ENCODE measurements at places on chromosomes 4 and X.

GRCh38 chrX:10750581-10750980 lies 130.2 kb upstream of the MID1 start:
- no peak for DNase-seq

DNA sequence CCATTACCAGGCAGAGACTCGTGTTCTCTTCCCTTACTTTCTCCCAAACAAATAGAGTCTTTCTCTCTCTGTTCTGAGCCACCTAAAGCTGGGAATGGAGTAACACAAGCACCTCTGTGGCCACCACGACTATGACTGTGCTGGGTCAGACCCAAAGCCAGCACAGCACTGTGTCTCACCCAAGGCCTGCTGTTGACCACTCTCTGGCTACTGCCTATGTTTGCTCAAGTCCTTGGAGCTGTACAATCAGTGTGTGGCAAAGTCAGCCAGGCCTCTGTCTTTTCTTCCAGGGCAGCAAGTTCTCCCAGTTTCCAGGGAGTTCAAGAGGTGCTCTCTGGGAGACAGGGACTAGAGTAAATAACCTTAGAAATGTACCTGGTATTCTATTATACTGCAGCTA lies 239.4 kb downstream of the FAM47A start:
- DNase-seq, result no peak

DNA sequence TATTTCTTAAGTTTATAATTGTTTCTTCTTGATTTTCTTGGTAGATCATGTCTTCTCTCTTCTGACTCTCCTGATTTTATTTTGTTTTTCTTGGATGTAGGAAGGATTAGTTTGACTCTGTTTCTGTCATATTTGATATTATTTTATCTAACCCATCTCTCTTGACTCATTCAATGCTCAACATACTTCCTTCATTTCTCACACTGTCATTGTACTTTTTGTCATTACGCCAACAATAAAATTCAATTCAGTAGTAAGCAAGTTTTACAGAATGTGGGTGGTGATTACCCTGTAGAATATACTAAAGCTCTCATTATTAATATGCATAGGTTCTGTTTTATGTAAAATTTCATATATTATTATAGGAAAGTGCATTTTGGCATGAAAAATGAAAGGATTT lies 1303.0 kb upstream of the AGA start:
- no peak for DNase-seq

DNA sequence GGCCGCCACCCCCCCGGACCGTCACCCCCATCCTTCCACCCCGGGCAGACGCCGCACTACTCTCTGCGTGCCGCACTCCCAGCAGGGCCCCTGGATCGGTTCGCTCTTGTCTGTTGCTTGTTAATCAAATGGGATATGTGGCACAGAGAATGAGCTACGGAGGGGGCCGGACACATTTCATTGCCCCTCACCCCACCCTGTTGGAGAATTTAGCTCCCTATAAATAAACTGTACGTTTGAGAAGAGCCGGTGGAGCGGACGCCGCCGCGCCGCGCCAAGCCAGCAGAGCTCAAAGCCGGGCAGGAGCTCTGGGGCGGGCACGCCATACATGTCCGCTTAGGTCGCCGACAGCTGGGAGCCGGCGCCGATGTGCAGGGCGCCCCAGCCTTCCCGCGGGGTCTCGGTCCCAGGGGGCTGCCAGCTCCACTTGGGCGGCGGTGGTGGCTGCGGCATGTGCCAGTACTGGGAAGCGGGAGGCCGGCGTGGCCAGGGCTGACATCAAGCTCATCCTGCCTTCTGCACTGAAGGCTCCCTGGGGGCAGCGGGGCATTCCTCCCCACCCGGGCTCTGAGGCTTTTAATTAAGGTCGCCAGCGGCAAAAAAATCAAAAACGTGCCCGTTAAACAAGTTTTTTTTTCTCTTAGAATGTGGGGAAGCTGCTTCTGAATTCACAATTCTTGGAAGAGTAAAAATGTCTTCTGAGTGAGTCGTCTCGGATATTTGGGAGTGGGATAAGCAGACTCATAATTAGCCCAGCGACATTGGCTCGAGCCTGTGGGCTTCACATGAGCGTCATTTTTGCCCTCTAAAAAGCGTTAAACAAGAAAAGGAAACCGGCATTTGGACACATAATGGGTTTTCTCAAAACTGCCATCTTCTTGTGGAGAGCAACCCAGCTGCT lies 1.1 kb upstream of the PCDH19 start:
- no peak for DNase-seq

- no peak for DNase-seq
These were observed 46.0 kb downstream of the COQ2 start for GRCh38 chr4:83238393-83239248.

DNA sequence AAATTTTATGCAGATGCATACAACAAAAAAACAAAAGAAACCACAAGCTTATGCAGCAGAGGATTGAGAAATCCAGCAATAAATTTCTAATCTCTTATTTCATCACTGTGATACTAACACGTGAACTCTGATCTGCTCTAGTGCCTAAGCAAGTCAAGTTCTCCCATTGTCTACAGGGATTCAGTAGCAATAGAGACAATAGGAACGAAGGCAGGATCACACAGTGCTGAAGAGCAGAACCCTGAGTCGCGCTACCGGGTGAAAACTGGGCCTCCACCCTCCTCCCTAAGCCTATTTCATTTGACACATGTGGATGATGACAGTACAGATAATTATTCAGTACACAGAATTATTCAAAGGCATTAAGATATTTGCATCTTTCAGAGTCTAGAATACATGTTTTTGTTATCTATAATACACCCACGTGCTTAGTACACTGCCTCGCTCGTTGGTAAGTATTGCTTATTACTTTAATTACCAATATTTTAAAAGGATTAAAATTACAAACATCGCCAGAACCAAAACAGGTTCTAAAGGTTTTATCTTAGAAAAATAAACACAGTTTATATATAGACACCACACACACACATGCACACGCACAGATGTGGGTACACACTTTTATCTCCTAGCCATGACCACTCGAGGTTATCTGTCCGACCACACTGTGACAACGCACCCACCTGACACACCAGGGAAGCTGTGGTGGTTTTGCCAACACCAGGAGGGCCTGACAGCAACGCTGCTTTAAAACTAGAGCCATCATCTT lies 60.1 kb downstream of the RFC1 start:
- DNase-seq, result no peak

- DNase-seq, result no peak
These were observed 9.3 kb upstream of the TBC1D19 start for GRCh38 chr4:26574563-26574962.

DNA sequence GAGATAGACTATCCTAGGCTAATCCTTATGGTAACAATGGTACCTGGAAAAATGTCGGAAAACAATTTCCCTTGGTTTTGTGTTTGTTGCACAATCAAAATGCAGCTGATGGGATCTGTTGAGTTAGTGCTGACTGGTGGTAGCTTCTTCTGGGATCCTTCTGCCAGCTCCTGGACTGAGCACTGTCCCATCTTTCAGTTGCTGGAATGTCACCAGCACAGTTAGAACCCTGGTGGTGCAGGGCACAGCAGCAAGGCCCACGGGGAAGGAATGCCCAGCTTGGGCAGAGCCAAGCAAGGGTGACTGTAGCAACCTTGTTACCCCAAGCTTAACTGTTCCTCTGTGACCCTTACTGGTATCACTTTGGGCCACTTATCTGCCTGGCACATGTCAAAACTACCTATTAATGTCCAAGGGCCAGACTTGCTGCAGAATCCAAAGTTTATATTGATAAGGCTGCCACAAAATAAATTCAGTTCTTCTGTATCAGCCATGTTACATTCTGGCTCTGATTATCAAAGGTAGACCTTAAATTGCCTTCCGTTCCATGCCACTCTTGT lies 53.1 kb downstream of the GK start:
- no peak for DNase-seq

DNA sequence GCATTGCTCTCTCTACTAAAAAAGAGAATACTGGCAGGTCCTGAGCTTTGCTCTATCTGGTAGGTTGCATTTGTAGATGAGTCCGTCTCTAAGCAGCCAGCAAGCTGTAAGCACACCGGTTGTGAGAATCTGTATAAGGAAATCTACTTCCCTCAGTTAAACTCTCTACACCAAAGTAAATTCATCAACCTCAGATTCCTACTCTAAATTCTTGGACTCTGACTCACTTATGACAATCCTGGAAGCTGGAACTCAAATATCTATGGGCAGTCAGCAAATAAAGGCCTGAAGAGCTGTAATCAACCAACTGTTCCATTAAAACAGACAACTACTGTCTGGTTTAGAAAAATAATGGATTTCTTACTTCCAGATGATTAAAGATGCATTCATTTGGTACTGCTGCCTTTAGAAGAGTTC lies 37.9 kb downstream of the FAT1 start:
- DNase-seq, result no peak

DNA sequence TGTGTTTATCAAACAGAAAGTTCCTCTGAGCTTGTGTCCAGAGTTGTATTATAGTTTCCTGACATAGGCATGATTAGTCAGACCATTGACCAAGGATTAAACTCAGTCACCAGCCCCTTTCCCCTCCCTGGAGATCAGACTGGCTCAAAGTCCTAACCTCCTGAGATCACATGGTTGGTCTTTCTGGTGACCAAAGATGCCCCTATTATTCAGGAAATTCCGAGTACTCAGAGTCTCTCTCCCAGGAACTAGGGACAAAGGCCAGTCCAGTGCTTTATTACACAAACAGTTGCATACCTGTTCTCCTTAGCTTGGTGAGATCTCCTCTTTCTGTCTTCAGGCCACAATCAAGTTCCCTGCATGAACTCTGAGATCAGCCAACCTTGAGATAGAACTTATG lies 14.5 kb upstream of the ENPP6 start:
- DNase-seq, result no peak

DNA sequence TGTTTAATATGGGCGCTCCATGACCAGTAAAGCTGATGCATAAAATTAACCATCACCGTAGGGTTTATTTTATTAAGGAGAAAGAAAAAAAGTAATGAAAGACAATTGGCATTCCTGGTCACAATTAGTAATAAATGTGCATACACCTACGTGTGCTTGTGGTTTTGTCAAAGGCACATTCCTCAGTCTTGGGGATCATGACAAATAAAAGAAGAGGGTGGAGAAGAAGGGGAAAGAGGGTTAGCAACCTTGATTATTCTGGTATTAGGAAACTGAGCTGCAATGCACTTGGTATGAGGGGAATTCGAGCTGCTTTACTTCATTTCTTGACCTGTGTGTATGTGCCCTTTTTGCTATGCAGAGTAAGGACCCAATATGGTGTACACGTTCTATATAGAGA lies 1798.3 kb upstream of the PCDH7 start:
- DNase-seq, result no peak

DNA sequence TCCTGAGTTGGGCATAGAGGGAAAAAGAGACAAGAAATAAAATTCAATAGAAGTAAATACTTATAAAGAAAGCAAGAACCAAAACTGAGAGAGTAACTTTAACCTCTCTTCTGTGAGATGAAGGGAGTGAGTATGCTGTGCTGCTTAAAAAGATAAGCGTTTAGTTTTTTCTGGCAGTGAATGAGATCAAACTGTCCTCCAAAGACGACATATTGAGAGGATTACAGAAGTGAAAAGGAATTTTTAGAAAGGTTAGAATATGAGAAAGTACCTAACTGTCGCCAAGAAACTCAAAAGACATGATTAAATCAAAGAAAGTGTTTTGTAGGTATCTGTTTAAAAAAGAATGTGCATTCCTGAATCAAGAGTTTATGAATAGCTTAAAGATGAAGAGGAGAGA lies 16.0 kb downstream of the GAB1 start:
- no peak for DNase-seq

DNA sequence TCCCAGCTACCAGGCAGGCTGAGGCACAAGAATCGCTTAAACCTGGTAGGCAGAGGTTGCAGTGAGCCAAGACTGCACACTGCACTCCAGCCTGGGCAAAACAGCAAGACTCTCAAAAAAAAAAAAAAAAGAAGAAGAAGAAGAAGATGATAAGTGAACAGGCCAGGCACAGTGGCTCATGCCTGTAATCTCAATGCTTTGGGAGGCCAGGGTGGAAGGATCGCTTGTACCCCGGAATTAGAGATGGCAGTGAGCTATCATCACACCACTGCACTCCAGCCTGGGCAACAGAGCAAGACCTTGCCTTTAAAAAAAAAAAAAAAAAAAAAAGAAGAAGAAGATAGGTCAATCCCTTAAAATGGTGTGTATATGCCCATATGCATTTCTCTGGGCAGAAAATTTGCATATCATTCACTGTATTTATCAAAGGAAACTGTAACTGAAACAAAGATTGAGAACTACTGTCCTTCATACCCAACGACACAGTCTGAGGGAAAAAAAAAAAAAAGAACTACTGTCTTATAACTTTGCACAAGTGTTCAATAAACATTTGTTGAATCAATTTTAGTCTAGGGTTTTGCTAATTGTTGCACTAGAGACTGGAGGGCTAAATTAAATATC lies 2.3 kb downstream of the RFC1 start:
- no peak for DNase-seq

GRCh38 chr4:108244606-108245005 lies 75.9 kb upstream of the LEF1 start:
- no peak for DNase-seq

DNA sequence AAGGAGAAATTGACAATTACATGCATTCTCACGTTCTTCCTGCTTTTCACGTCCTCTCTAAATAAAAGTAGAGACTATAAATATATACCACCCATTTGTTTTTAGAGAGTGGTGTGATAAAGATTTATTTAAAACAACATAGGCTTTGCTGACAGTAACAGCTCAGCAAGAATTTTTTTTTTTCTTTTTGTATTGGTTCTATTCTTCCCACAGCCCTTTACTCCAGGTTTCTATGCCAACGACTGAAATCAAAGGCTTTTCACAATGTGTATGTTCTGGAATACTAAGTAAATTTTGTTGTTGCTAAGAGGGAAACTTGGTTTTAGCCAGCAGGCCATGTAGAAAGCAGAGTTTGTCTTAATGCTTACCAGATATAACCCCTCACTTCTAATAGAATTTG lies 43.4 kb downstream of the MAOA start:
- no peak for DNase-seq
